ENCODE measurements at places on chromosomes 2 and 18.

GRCh38 chr2:168641636-168642035 lies 160.8 kb upstream of the NOSTRIN start:
- DNase-seq, result no peak

- DNase-seq, result peak; percentile 72
Measured at GRCh38 chr2:206443735-206444527, 599 bp downstream of the ADAM23 start.

- no peak for DNase-seq
Measured at GRCh38 chr18:56165601-56166355, 472.6 kb downstream of the TXNL1 start.

GRCh38 chr2:8641301-8641965 lies 40.4 kb upstream of the ID2 start:
- DNase-seq, result no peak

- DNase-seq, result no peak
Measured at GRCh38 chr2:231640641-231641111, 48.0 kb downstream of the TEX44 start.

DNA sequence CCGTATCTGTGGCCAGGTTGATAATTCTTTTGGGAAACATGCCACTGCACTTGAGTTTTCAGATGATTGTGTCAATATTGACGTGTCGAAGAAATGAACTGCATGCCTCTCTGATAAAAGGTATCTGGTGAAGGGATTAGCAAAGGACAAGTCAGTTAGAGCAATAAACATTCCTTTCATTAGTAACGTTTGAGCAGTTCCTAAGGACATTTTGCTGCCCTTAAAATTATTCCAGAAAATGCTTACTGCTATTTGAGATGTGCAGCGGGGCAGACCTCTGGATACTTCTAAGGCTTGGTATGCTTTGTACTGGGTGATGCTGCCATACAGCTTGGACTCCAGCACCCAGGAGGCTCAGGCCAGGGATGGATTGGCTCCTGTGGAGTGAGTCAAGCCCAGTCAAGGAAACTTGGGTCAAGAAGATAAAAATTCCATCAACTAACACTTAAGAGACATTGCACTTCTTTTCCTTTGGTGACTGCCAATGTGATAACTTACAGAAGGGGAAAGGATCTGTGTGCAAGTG lies 166.7 kb downstream of the FHOD3 start:
- no peak for DNase-seq

DNA sequence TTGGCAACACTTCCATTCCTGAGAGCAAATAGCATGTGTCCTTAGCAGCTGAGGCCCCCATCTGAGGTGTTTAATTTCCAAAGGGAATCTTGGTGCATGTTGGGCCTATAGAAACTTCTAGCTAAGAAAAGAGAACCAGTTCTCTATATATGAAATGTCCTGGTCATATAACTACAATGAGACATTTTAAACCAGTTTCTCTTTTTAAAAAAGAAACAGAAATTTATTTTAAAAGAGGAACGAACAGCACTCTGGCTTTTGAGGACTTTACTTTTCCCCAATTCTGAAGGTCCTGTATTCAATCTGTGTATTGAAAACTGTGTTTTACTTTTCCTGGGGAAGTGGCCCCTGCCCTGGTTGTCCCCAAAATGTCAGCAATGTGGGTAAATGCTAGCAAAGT lies 309.5 kb upstream of the STON1 start:
- DNase-seq, result no peak

DNA sequence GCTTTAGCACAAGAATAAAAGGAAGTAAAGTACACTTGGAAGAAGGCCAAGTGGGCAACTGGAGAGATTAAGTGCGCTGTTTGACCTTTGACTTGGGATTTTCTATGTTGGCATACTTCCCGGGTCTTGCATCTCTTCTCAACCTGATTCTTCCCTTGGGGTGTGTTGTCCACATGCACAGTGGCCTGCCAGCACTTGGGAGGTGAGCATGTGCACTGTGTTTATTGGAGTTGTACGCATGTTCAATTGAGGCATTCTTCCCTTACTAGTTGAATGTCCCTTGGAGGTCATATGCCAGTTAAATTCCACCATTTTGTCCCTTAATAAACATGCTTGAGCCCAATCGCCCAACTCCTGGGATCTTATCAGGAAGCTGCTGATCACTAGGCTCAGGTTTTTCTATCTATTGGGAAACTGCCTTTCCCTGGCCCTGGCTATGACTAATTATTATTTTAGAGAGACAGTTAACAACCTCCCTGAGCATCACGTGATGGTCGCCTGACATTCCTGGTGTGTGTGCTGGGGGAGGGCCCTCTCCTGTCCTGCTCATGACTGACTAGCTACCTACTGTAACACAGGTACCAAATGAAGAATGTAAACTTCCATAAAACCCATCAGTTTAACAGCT lies 62.5 kb upstream of the RAPGEF4 start:
- no peak for DNase-seq

DNA sequence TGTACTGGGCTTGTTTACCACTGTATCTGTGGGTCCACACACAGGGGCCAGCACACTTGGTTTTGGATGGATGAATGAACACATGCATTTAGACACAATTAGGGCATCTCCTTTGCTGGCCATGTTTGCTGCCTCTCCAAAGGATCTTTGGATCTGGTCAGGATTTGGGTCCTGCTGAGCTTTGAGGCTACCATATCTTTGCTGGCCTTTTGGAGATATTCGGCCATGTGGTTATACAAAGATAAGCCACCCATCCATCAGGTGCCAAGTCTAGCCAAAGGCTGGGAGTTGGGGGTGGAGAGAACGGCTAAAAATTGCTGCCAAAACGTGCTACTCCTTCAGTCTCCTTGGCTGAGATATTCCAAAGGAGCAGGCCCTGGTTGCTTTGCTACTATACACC lies 18.2 kb upstream of the FZD7 start:
- DNase-seq, result no peak

DNA sequence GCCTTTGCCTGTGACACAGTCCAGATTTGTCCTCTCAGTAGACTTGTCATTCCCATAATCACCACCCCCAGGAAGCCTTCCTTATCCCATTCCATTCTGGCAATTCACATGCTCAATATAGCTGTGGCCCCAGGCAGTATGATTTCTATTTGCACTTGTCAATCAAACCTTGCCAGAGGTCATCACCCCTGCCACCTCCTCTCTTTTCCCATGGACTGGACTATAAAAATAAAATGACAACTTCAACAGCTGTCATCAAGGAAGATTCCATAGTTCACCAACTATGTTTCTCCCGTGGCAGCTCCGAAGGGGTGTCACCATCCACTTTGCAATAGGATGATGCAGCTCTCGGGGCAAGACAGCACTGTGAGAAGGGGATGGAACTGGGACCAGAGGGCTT lies 255.7 kb downstream of the CELF4 start:
- no peak for DNase-seq

DNA sequence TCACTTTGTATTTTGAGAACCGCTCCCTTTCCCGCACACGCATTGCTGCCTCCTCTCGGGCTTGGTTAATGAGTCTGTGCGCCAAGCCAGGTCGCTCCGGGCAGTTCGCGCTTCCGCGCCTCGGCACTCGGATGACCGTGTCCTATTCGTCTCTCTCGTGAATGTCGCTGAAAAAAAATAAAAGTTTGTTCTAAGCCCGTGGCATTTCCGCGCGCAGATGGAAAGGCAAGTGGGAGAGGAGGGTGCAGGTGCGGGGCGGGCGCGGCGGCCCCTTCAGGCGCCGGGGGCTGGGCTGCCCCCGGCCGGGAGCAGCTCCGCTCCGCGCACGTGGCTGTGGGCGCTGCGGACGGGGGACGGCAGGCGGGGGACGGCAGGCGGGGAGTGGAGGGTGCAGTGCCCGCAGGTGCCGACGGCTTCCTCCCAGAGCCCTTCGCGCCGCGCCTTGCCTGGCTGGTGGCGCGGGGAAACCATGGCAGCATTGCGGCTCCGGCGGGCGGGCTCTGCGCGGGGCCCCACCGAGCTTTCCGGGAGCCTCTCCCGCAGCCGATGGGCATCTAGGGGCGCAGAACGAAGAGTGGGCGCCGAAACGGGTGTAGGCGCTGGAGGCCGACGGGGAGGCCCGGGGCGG lies 159.6 kb upstream of the SIX2 start:
- DNase-seq, result peak; percentile 30

DNA sequence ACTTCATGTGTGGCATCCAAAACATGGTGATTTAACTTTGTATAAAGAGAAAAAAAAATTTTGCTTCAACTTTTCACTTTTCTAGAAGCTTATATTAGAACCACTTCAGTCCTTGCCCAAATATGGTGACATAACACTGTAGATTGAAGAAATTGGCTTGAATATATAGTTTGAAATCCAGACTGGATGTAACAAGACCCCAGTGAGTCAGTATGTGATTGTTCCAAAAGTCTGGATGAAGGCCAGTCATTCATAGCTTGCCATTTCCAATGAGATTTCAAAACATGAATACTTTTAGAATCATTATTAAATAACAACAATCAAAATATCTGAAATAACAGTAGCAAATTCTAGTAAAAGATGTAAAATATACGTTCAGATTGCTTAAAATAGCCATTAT lies 104.8 kb upstream of the FN1 start:
- no peak for DNase-seq

- DNase-seq, result peak; percentile 25
Measured at GRCh38 chr2:30422444-30423040, 24.5 kb upstream of the LCLAT1 start.

GRCh38 chr18:25080211-25080610 lies 271.8 kb downstream of the ZNF521 start:
- DNase-seq, result no peak

DNA sequence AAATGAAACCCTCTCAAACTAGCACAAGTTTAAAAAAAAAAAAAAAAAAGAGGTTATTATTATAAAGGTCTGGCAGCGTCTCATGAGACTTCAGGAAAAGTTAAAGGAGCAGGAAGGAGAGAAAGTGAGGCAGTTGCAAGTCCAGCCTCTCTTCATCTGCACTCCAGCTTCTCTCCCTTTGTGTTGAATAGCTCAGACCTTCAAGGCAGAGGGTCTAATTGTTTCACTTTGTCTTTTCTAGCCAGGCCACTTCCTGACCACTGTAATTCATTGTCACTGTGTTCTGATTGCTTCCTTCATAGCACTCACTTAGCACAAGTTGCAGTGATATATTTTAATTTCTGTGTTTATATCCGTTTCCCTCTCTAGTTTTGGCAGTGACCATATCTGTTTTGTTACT lies 99.9 kb downstream of the SPATS2L start:
- DNase-seq, result no peak

DNA sequence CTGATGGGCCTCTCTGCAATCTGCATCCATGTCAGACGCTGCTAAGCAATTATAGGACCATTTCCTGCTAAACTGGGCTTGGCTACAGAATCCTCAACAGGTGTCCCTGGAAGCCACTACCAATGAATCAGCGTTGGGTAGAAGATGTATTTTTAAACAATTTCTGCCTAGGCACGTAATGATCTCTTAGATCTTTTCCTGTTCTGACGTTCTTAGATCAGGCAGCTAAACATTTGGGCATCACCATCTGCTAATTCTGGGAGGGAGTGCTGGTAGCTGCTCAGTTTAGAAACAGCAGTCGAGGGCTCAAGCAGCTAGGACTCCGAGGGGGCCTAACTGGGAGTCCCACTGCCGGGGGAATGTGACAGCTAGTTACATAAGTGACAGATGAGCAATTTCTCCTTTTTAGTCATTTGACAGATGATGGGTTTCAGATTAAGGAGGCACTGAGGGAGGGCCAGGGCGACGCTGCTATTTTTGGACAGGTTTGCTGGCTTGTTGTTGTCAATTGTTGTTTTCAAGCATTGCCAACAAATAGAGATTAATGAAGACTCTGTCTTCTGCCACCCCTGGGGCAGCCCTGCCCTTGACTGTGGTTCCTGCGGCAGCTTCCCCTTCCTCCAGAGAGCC lies 92.7 kb downstream of the MRO start:
- no peak for DNase-seq

- DNase-seq, result no peak
Measured at GRCh38 chr2:60358476-60358875, 195.0 kb downstream of the BCL11A start.

DNA sequence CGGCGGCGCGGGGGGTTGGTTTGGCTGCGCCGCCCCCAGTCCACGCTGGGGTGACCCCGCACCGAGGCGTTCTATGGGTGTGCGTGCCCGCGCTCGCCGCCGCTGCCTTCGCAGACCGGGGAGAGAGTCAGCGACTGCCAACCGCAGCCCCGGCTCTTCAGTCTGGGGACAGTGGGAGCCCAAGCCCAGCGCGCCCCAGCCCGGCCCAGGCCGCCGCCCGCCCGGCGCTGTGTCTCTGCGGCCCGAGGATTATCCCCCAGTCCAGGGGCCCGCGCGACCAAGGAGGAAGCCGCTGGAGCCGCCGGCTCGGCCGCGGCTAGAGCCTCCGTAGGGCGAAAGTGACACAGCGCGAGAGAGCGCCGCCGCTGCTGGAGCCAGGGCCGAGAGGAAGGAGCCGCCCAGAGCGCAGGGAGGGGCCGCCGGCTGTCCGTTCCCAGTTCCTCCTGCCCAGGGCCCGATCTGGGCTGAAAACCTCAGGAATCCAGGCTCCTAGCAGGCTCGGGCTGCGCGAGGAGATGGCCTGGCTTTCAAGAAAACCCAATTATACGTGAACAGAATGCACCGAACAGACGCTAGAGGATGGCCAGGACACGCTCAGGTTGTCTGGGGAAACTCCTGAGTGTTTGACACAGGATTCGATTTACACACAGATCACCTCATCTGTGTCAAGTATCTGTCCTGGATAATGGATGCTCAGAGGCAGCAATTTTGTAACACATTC lies 2.4 kb downstream of the CTIF start:
- DNase-seq, result peak; percentile 40

- DNase-seq, result no peak
Measured at GRCh38 chr18:48138210-48138609, 207.8 kb upstream of the SMAD2 start.

GRCh38 chr2:55922291-55922907 lies 1.2 kb downstream of the EFEMP1 start:
- DNase-seq, result no peak

- DNase-seq, result no peak
Measured at GRCh38 chr2:38682008-38682575, 16.2 kb downstream of the GALM start.

DNA sequence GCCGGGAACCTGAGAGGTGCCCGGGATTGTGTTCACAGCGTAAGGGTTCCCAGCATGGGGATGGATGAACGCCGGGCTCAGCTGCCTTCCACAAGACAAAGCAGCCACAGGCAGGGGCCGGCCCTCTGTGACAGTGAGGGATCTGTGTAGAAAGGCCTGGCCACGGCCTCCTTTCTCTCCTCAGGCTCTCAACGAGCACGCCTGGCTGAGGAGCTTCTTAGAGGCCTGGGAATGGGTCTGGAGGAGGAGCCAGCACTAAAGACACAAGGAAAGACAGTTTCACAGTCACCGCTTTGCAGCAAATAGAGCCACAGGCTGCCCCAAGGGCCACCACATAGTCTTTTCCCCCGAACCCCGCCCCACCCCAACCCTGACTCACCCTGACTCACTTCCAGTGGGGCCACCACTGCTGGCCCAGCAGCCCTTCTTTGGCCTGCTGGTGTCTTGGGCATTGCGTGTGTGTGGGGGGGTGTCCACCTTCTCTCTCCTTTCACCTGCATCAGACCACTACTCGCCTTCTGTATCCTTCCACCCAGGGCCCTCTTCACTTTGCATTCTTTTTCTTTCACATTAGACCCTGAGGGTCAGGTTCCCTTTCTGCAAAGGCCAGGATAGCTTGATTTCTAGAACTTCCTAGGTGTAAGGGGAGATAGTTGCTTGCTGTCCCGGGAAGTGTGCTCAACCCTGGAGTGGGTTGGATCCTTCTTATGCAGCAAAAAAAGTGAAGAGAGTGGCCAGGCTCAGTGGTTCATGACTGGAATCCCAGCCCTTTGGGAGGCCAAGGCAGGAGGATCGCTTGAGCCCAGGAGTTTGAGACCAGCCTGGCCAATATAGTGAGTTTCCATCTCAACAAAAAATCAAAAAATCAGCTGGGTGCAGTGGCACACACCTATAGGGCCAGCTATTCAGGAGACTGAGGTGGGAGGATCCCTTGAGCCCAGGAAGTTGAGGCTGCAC lies 19.3 kb upstream of the HPCAL1 start:
- no peak for DNase-seq

- no peak for DNase-seq
Measured at GRCh38 chr18:5543773-5544389, at the start of gene EPB41L3. EPB41L3 (minus strand) TSS chr18:5543997; CDS start chr18:5489183, 54,814 bp downstream.
